NCI-H1092 (cell line): ENCODE measurements at places on chromosomes 5 and 9.

GRCh38 chr5:145906401-145906800 lies 30.0 kb upstream of the SH3RF2 start:
- no peak for DNase-seq

DNA sequence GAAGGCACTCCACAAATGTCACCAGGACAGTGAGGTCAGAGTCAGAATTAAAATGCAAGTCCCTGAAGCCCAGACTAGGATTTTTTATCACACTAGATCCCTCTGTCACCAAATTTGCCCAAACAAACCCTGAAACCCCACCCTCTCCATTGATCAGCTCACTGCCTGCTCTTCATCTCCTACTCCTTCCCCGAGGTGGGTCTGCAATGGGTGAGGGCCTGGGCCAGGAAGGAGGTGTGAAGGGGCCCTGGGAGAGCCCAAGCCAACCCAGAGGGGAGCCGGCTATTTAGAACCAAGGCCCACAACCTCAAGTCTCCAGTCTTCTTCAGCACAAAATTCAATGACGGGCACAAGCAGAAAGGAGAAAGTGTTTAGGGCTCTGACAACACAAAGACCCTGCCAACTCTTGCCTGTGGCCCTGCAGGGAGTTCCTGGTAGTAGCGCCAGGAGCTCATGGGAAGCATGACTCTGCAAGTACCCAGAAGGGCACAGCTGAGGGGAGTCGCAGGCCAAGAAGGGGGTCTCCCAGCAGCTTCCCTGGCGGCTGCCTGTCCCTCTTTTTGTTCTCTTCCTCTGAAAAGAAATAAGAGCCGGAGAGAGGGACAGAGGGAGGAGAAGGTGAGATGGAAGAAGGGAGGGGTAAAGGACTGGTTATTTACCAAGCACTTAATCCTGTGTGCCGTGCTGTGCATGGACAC lies 5.5 kb downstream of the FOXI1 start:
- no peak for DNase-seq

- DNase-seq, result no peak
Measured at GRCh38 chr5:131462454-131462853, 172.6 kb downstream of the RAPGEF6 start.

GRCh38 chr5:178221853-178222252 lies 10.7 kb downstream of the PHYKPL start:
- DNase-seq, result no peak

GRCh38 chr9:78365748-78366697 lies 69.1 kb downstream of the PSAT1 start:
- DNase-seq, result peak; percentile 1

DNA sequence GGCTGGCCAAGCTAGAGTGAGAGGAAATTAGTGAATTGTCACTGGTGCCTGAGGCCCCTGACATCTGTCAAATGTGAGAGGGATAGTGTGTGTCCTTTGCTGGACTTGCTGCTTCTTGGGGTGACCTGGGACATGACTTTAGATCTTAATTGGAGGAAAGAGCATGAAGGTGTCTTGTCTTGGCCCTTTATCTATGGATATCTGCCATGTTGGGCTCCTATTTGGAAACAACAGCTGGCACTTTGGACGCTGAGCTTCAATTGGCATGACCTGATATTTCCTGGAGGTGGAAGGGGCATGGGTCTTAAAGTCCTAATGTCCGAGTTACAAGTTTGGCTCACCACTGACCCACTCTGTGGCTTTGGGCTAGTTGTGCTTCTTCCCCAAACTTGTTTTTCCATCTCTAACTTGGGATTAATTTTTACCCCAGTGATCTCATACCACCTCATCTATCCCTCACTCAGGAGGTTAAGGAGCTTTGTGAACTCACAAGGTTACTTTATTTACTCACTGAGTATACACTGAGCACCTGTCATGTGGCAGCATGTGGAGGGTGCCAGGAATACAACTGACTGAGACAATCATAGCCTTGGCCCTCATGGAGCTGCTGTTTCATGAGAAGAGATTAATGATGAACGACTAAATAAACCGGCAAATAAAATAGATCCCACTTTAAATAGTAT lies 30.1 kb upstream of the CXCL14 start:
- DNase-seq, result no peak

DNA sequence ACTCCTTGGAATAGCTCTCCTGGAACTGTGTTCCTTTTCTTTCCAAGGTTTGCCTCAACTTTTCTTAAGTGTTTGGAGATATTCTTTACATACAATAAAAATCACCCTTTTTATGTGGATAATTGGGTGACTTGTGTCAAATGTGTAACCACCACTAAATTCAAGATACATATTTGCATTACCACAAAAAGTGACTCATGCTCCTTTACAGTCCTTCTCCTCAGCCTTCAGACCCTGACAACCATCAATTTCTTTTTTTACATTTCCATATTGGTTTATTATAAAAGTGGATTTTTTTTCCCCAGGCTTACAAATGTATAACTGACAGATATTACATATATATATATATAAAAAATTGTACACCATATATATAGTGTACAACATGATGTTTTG lies 372.0 kb upstream of the KCNN2 start:
- no peak for DNase-seq

- no peak for DNase-seq
Measured at GRCh38 chr9:110161940-110162339, 46.0 kb downstream of the C9orf152 start.

DNA sequence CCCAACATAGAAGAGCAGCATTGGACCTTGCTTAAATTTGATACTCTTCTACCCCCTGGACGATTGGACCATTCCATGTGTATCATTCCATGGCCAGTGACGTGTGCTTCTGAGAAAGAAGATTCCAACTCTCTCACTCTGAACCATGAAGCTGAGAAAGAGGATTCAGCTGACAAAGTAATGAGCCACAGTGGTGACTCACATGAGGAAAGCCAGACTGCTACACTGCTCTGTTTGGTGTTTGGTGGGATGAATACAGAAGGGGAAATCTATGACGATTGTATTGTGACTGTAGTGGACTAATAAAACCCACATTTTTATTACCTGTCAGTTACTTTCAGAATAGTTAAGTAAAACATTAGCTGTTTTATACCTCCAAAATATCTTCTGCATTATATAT lies 7.5 kb downstream of the HSPA5 start:
- no peak for DNase-seq

DNA sequence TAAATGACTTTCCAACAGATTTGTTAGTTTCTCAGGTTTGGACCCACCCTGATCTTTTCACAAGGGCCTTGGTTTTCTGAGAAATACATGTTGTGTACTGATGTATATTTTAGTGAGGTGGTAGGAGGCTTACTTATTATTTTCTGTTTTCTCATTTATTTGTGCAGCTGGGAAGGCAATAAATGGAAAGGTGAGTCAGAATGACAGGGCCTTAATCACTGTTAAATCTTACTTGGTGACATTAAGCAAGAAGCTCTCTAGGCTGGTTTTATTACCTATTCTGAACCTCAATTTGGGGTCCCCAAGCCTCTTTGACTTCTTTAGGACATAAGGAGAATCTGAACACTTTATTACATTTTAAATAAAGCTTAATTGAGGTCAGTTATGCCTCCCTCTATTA lies 214.0 kb upstream of the DAB2 start:
- no peak for DNase-seq

- DNase-seq, result no peak
Measured at GRCh38 chr5:169893010-169893409, 87.3 kb downstream of the INSYN2B start.
